ENCODE measurements at places on chromosomes 5 and 9. TPM values are rescaled to one million over a fixed set of nuclear protein-coding genes. Genes with fewer than 3 reads are reported as not detected.

DNA sequence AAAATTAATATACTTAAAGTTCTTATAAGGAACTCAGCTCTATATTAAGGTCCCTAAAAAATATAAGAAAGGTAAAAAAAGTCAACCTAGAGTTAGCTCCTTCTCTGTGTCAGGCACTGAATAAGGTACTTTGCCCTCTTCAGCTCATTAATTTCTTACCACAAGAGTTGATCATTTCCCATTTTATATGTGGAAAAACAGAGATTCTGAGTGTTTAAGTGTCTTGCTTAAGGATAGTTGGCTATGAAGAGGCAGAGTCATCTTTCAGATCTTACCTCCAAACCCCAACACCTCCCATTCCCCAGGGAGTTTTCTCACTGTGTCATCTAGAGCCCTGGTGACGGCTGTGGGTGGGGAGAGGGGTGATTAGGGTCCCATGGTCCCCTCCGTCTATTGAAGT, 40.6 kb downstream of the INSYN2B start:
- peaks cover 14% of the 10 kb centered on the region for H3K4me1 ChIP-seq
- no peak overlapping the region for H3K4me3 ChIP-seq
- no peak for DNase-seq
- no peak overlapping the region for H3K27ac ChIP-seq
- H3K36me3 ChIP-seq, result peaks cover 12% of the 10 kb centered on the region

The GABRA1 gene
- total RNA-seq, result not detected

DNA sequence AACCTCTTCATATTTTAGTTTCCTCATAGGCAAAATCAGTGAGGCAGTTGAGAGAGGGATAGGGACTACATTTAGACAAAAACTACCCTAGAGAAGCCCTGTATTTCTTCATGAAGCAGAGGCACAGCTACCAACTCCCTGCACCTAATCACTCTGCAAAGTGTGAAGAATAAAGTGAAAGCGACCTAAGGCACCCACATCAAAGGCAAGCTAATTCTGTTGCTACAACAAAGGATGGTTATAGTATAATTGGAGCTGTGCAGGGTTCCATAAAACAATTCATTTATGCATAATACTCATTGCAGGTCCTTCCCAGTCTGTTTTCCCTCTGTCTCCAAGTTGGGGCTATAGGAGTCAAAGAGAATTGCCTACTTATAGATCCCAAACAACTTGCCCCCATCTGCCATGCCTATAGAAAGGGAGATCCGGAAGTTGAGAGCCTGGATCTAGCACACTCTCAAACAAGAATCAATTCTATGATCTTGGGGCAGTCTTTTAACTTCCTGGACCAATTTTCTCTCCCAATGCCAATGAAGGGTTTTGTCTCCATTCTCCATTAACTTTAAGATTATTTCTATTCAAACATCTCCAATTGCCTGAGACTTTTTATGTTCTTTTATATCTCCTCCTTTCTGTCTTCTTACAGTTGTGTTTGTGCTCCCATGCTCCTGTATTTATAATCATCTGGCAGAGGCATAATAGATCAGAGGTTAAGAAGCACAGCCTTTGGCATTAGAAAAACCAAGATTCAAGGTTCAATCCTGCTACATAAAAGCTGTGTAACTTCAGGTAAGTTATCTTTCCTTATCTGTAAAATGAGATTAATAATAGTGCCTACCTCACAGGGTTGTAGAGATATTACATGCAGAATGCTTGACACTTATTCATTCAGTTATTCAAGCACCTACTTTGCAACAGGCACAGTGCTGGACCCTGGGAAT, 56.0 kb upstream of the PTGER4 start:
- H3K4me1 ChIP-seq, result peaks cover 21% of the 10 kb centered on the region
- peak; percentile 83 for DNase-seq
- H3K36me3 ChIP-seq, result peaks cover 2% of the 10 kb centered on the region
- H3K27ac ChIP-seq, result peak overlapping the region; percentile 7
- no peak overlapping the region for H3K4me3 ChIP-seq
- H3K27me3 ChIP-seq, result no peaks in the 10 kb centered on the region

- no peak overlapping the region for H3K4me3 ChIP-seq
- H3K27ac ChIP-seq, result no peak overlapping the region
- no peak for DNase-seq
- no peaks in the 10 kb centered on the region for H3K36me3 ChIP-seq
- peaks cover 8% of the 10 kb centered on the region for H3K27me3 ChIP-seq
Measured at GRCh38 chr5:32507738-32508434, 63.3 kb upstream of the ZFR start.

DNA sequence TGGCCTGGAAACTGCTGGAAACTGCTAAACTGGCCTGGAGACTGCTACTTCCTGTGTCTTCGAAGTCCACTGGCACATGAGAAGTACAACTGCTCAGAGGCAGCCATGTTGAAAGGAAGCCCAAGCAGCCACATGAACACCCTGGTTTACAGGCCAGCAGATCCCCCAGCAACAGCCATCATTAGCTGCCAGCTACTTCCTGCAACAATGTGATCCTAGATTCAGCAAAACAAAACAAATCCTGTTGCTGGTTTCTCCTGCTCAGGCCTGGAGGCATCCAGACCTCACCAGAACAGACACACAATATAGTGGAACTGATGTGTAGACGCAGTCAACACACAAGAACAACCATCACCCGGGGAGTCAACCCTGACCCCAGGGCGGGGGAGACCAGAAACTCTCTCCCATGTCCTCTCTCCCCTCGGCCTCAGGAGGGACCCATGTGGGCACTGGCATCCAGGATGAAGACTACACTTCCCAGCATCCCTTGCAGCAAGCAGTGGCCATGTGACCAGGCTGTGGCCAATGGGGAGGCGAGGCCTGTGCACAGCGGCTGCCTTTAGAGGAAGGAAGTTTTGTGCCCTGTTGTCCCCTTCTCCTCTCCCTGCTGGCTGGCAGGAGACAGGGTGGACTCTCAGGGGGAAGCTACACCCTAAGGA, 9.2 kb upstream of the LCN15 start:
- H3K4me1 ChIP-seq, result no peaks in the 10 kb centered on the region
- DNase-seq, result peak; percentile 67
- H3K27me3 ChIP-seq, result peaks cover 10% of the 10 kb centered on the region
- no peak overlapping the region for H3K4me3 ChIP-seq

- H3K27ac ChIP-seq, result peak overlapping the region; percentile 98
- peak; percentile 91 for DNase-seq
- H3K4me3 ChIP-seq, result peak overlapping the region; percentile 95
- peaks cover 3% of the 10 kb centered on the region for H3K27me3 ChIP-seq
Measured at GRCh38 chr5:76404223-76405211, 1.4 kb downstream of the IQGAP2 start.

DNA sequence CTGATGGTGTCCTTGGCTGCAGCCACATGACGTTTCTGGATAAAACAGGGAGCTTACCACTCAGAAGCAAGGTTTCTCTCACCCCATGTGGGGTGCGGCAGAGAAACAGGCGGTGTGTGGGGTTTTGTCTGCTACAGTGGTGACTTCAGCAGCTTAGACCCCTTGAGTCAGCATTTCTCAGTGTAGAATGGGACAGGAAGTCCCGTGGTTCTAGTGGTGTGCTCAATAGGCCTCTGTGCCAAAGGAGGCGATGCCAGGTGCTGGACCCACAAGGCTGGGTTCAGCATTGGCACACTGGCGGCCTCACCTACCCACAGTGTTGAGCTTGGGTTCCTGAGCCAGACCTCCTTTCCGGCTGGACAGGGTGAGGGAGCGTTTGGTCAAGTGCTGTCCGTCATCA, 125.2 kb upstream of the SMIM23 start:
- no peaks in the 10 kb centered on the region for H3K4me1 ChIP-seq
- H3K4me3 ChIP-seq, result no peak overlapping the region
- no peaks in the 10 kb centered on the region for H3K36me3 ChIP-seq
- no peak for DNase-seq
- H3K27me3 ChIP-seq, result no peaks in the 10 kb centered on the region
- no peak overlapping the region for H3K27ac ChIP-seq

DNA sequence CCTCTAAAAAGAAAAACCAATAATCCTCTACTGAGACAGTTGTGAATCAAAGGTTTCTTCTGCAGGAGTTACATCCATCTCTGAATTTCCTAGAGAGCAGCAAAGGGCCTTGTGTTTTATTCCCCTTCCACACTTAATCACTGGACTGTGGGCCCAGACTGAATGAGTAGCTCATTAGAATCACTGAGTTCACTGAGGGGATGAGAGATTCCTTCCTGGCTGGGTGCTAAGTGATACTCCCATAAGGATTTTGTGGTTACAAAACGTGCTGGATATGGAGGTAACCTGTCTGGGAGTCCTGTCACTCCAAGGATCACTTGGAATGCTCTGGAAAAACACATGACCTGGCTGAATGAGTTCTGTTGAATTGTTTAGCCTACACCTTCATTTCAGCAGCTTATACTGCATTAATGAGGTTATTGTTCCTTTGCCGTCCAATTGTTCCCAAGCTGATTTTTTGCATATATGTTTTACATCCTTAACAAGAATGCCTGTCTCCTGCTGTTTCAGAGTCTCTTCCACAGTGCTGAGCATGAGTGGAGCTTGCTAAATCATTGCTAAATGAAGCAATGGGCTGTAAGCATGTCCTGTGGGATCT, 82.9 kb downstream of the MEF2C start:
- no peak for DNase-seq
- no peak overlapping the region for H3K4me3 ChIP-seq
- H3K27ac ChIP-seq, result no peak overlapping the region
- no peaks in the 10 kb centered on the region for H3K4me1 ChIP-seq

The NR2F1 gene
- total RNA-seq, result not detected

- H3K27me3 ChIP-seq, result peaks cover 10% of the 10 kb centered on the region
- peaks cover 2% of the 10 kb centered on the region for H3K36me3 ChIP-seq
- peaks cover 13% of the 10 kb centered on the region for H3K4me1 ChIP-seq
- no peak overlapping the region for H3K4me3 ChIP-seq
- H3K27ac ChIP-seq, result no peak overlapping the region
- no peak for DNase-seq
Measured at GRCh38 chr5:74630453-74631066, 10.0 kb downstream of the ENC1 start.

- no peaks in the 10 kb centered on the region for H3K27me3 ChIP-seq
Measured at GRCh38 chr5:7638456-7638855, 212.5 kb downstream of the CFAP90 start.

DNA sequence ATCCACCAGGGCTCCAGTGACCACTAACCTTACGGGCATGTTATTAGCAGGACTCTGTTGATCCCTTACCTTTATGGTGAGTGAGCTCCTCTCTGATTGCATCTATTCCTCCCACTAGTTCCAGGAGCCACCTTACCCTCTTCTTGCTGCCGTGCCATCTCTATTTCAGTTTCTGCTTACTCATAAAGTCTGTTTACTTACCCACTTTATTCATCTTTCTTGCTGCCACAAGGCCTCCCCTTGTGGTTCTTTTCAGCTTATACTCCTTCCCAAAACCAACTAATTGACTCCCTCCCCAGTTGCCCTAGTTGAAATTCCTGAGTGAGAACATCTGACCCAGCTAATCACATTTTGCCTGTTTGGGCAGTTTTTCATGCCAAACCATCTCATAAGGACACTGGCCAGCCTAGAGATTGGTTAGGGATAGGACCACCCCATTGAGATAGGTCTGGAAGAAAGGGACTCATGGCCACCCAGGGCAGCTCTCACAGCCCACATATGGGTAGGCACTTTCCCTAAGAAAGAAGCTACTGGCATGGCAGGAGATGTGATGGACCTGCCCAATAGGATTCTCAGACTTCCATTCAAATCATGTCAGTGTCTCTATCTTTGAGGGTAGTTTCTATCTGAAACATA, 412.7 kb downstream of the EFNA5 start:
- no peaks in the 10 kb centered on the region for H3K27me3 ChIP-seq
- no peak for DNase-seq
- no peak overlapping the region for H3K4me3 ChIP-seq
- H3K27ac ChIP-seq, result no peak overlapping the region
- H3K36me3 ChIP-seq, result no peaks in the 10 kb centered on the region

GRCh38 chr5:73131711-73132425, 11.5 kb downstream of the TMEM171 start:
- H3K27ac ChIP-seq, result no peak overlapping the region
- peaks cover 45% of the 10 kb centered on the region for H3K27me3 ChIP-seq
- no peaks in the 10 kb centered on the region for H3K4me1 ChIP-seq
- no peak overlapping the region for H3K4me3 ChIP-seq
- no peaks in the 10 kb centered on the region for H3K36me3 ChIP-seq

DNA sequence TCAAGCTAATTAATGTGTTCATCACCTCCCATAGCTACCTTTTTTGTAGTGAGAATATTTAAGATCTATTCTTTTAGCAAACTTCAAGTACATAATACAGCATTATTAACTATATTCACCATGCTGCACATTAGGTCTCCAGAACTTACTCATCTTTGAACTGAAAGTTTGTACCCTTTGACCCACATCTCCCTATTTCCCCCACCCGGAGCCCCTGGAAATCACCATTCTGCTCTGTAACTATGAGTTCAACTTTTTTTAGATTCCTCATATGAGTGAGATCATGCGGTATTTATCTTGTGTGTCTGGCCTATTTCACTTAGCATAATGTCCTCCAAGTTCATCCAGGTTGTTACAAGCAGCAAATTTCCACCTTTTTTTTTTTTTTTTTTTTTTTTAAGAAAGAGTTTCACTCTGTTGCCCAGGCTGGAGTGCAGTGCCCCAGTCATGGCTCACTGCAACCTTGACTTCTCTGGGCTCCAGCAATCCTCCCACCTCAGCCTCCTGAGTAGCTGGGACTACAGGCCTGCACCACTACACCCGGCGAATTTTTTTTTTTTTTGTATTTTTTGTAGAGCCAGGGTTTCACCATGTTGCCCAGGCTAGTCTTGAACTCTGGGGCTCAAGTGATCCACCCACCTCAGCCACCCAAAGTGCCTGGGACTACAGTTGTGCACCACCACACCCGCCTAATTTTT, 100.4 kb upstream of the SAP30L start:
- no peak for DNase-seq
- H3K4me1 ChIP-seq, result peaks cover 6% of the 10 kb centered on the region
- no peaks in the 10 kb centered on the region for H3K27me3 ChIP-seq

DNA sequence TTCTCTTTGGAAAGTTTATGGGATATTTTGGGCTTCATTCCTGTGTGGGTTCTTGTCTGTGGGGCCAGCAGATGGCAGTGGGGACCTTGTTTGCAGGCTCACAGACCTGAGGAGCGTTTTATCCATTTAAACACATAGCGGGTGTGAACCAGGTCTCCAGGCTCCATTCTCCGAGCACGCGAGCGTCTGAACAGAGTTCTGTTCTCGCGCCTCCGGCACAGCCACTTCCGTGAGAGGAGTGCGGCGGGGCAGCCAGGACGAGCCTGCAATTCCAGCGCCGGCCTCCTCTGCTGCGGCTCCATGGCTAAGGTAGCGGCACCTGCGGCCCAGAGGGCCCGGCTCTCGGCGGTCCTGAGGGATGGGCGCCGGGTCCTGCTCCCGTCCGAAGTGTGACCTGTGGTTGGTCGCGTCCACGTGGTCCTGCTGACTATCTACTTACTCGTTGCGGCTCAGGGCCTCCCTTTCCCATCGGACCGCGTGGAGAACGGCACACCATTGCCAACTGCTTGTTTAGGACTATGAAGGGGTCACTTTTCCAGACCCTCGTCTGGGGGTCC, 7.3 kb downstream of the NRARP start:
- no peaks in the 10 kb centered on the region for H3K36me3 ChIP-seq
- DNase-seq, result no peak
- H3K27ac ChIP-seq, result peak overlapping the region; percentile 12
- peaks cover 38% of the 10 kb centered on the region for H3K27me3 ChIP-seq
- peaks cover 2% of the 10 kb centered on the region for H3K4me1 ChIP-seq

Data from activated CD4-positive, alpha-beta T cell treated with anti-CD3 and anti-CD28 coated beads, Interleukin-2, amount 10 ng/mL, durations not matched to agents 24 days and 14 days (primary cell).